Myocyte (in vitro differentiated cells): ENCODE measurements at places on chromosomes 2 and 18. TPM values are rescaled to one million over a fixed set of nuclear protein-coding genes. Genes with fewer than 3 reads are reported as not detected.

GRCh38 chr2:169361706-169362117 lies 622 bp downstream of the LRP2 start:
- DNase-seq = peak; percentile 3

- no peak for DNase-seq
Measured at GRCh38 chr18:34033968-34034367, 190.7 kb downstream of the NOL4 start.

GRCh38 chr2:191218292-191218898 lies 26.8 kb upstream of the MYO1B start:
- DNase-seq = peak; percentile 79

CD8A gene
- total RNA-seq = not detected in 2 replicates

KCNE4 gene
- 27.1 and 27.9 TPM in 2 replicates for total RNA-seq

GAL3ST2 gene
- total RNA-seq = 0.47 TPM in 1 of 2 replicates, not detected in the other

GRCh38 chr2:237438080-237438940 lies 24.3 kb upstream of the COL6A3 start:
- no peak for DNase-seq

DNA sequence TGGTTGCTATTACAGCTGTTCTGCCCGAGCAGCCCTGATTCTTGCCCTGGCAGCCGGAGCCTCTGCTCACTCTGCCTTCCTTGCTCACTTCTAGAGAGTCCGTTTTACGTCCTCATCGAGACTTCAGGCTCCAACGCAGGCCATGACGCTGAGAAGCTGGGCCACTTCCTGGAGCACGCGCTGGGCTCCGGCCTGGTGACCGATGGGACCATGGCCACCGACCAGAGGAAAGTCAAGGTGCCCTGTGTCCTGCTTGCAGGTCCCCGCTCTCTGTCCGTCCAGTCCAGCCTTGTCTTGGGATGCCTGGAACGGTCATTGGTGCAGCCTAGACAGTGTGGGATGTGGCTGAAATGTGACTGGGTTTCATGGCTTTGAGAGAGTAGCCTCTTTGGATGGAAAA lies 16.7 kb downstream of the D2HGDH start:
- DNase-seq = no peak

DNA sequence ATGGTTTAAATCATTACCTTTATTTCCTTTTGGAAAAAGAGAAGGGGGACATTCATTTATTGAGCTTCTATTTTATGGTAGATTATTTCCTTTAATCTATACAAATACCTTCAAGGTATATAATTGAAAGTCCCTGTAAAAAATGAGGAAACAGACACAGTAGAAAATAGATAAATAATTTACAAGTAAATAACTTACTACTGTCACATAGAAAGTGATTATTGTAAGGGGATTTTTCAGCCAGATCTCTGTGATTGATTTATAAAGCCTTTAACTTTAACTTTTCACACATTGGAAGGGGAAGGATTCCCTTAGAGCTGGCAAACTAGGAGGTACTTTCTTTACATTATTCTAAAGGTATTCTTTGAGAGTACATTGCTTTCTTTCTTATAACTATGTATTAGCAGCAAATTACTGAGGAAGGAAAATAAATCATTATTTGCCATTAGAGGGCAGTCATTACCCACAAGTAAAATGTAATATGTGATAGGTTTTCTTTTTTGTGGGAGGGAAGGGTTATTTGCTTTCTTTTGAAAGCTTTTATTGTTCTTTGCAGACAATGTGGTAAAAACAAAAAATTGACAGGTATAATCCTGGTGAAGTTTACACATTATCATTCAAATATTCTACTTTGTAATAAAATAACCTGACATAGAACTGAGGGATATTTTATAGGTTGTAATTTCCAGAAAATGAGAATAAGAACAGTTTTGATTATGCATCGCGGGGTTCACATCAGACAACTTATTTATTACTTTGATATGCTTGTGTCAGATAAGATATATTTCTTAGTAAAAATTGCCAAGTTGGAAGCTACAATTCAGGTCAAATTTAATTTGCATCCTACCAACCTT lies 24.8 kb upstream of the RPE start:
- DNase-seq = peak; percentile 45

DNA sequence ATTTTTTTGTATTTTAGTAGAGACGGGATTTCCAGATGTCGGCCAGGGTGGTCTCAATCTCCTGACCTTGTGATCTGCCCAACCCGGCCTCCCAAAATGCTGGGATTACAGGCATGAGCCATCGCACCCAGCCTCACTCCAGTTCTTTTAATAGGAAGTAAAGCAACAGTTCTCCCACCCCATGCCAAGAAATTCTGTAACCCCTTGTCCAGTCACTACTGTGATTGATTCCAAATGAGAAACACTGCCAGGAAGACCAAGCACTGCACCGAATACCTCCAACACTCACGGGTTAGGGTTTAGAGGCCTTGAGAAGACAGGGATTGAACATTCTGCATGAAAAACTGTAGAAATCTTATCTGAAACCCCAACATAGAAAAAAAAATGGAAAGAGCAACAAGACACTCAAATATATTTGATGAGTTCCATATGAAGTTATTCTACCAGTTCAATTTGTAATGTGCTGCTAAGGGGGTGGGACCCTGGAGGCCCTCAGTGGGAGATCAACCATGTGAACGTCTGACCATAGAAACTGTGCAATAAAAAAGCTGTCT lies 48.2 kb upstream of the BIN1 start:
- DNase-seq = no peak

- no peak for DNase-seq
Measured at GRCh38 chr18:62771494-62772270, 56.3 kb downstream of the PHLPP1 start.

- DNase-seq = no peak
Measured at GRCh38 chr2:195330513-195330956, 326.5 kb upstream of the SLC39A10 start.
